ENCODE measurements at places on chromosomes 1 and 21.
A peak's percentile ranks its signal among the peaks of the same experiment; 100 is the strongest.

GRCh38 chr1:45530632-45531135 is 9.0 kb upstream of the PRDX1 start:
- DNase-seq = no peak

- DNase-seq = no peak
Observed at GRCh38 chr21:17370263-17370662, 142.6 kb upstream of the CXADR start.

GRCh38 chr1:215523128-215523861 is 43.8 kb upstream of the KCTD3 start:
- no peak for DNase-seq

- no peak for DNase-seq
Observed at GRCh38 chr1:115323366-115324004, 14.6 kb downstream of the NGF start.

- DNase-seq = peak; percentile 22
Observed at GRCh38 chr1:2466958-2467554, 9.0 kb upstream of the PLCH2 start.

- no peak for DNase-seq
Observed at GRCh38 chr1:37098237-37098636, 63.9 kb upstream of the GRIK3 start.

DNA sequence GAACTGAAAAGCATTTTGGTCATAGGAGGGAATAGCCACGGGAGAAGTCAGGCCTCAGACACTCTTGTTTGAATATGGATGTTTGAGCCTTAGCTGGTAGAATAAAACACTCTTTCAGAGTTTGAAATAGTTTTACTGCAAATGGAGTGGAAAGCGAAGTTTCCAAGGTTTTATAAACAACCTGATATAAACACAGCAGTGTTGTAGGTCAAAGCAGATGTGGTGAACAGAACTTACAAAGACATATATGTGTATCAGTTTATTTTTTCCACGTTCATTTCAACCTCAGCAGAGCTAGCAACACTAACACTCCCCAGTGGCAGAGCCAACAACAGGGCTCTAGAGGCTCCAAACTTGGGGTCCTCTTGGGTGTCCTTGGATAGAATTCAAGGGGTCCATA is 89.9 kb downstream of the WLS start:
- no peak for DNase-seq

DNA sequence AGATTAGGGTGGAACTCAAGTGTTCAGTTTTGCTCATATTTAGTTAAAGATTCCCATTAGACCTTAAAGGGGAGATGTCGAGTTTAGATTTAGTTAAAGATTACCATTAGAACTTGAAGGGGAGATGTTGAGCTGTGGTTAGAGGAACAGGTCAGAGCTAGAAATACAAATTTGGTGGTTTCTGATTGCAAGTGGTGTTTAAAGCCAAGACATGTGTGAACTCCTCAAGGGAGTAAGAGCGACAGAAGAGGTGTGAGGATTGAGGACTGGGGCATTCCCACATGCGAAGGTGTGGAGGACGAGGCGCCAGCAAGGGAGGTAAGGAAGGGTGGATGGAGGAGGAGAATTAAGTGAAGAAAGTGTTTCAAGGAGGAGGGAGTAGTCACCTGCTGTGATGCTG is 168.6 kb downstream of the IER5 start:
- DNase-seq = no peak

DNA sequence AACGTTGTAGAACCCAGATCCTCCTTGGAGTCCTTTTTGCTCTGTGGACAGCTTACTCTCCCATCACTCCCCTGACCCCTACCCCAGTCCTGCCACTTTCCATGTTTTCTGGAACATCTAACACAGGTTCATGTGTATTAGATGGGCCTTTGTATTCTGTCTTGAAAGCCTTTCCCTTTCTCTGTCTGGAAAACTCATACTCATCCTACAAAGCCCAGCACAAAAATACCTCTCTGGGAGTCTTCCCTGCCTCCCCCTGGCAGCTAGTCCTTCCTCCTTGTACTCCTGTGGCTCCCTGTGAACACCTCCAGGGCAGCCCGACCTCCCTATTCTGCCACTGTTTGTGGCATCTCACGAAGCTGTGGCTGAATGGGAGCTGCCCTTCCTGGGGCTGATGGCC is 7.8 kb upstream of the HEYL start:
- DNase-seq = no peak

DNA sequence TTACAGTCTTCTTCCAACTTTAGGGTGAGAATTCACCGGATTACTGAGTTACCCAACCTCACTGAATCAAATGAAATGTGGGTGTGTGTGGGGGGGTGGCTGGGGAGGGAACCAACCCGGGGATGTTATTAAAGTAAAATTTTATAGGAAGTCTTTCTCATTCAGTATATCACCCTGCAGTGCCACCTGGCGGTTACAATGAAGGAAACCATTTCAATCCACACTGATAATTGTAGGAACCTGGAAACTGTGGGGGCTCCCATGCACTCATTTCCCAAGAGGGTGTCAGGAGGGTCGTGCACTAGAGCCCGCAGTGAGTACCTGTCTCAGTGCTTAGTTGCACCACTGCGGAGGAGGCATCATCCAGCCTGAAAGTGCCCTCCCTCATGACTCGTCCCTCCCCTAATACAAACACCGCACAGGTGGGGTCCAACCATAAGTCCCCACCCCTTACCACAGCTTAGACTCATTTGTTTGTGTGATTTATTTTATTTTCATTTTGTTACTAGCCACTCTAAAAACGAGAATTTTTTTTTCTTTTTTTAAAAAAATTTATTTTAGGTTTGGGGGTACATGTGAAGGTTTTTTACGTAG is 29.1 kb upstream of the IGSF5 start:
- peak; percentile 19 for DNase-seq

GRCh38 chr1:164671966-164672571 is 113.1 kb downstream of the PBX1 start:
- no peak for DNase-seq

DNA sequence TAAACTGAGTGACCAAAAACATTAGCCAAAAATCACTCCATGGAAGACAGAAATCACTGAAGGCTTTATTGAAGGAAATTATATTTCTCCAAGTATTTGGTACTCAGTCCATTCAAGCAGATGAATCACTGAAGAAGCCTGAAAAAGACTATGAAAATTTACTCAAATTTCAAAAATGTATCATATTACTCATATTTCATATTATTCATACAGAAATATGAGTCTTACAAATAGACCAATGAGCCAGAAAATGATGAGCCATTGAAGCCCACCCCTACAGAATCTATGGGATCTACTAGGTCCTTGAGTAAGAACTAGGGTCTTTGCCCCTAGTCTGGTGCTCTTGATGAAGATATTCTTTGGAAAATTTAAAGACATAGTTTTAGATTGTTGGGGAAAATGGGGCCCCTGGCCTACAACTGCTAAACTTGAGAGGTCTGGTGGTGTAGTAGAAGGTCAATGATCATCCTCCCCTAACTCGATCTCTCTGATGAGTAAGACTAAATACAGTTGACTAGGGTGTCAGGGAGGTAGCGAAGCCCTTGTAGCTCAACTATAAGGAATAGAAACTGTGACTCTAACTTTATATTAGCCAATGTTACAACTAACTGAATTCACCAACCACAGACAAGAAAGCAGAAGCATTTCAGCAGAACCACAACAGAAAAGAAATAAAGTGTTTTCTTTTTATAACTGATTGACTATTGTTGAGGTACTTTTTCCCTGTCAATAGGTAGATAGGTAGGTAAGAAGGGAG is 81.0 kb downstream of the NOTCH2 start:
- DNase-seq = no peak

DNA sequence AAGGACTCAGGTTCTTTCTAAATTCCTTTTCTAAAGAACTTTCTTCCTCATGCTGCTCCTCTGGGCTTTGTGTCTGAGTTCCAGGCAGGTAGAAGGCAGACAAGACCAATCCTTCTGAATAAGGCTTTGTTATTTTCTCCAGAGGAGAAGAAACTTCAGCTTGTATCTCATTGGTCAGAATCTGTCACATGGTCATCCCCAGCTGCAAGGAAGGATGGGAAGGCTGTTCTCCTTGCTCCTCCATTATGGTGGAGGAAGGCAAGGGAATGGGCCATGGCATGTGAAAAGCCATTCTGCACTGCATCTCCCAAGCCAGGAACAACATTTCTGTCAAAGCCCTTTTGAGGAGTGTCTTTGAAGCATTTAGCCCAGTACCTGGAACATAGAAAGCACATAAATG is 50.6 kb upstream of the NTPCR start:
- no peak for DNase-seq

GRCh38 chr1:28412731-28413130 is 43.2 kb downstream of the PHACTR4 start:
- DNase-seq = no peak

DNA sequence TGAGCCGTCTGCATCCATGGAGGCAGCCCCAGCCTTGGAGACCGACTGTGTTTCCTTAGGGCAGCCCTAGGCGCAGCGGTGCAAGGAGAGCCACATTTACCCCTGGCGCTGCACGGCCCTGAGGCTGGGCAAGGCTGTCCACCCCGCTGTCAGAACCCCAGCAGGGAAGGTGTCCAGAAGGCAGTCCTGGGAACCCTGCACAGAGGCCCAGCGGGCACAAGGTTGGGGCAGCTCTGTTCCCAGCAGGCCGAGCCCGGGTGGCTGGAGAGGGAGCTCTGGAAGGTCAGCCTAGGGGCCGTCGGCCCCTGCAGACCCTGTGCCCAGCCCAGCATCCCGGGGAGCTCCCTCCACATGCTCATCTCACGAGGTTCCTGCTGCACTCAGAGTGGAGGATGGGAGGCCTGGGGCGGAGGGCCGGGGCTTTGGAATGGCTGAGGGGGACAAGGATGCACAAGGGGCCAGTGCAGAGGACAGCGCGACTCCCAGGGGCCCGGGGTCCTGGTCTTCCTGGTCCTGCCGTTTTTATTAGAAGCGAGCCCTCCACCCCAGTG is 19.9 kb upstream of the SAMD11 start:
- no peak for DNase-seq

DNA sequence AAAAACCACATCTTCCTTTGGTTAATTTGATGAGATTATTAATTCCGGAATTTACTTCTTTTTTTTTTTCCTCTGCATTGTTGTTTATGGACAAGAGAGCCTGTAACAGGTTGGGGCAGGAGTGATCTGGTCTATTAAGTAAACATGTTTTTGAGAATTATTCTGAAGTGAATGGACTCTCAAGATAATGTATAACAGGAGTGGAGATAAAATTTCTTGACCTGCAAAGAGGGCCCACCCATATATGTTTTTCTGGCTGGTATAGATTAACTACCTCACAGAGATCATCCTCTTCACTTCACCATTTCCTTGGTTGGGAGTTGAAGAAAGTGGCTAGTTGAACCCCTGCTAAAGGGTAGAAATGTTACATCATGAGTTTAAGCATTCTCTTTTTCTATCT is 10.7 kb downstream of the DDI2 start:
- DNase-seq = no peak

- DNase-seq = no peak
Observed at GRCh38 chr1:154837034-154837671, 32.9 kb downstream of the KCNN3 start.

DNA sequence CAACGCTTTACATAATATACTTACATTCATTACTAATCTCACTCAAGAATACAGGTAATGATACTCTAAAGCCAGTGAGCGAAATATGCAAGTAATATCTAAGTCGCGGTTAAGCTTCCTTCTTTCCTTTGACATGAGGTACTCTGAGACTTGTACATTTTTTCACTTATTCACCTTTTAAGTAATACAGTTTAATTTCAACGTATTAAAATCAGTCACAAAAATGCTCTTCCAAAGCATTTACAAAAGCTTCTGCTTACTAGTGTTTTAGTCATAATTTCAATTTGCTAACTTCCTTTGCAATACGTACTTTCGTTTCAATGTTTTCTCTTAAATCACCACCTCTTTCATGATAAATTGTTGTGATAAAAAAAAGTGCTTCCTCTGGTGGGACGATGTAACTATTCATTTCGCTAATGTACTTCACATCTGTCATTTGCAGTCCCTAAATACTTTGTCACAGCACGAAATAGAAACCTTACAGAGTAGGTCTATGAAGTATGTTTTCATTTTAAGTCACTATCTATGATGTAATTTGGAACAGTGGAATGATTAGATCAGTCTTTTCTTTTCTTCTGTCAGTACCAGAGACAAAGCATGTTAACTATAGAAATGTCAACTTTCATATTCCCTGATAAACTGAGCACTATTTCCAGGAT is 34.0 kb upstream of the ADGRL4 start:
- DNase-seq = no peak

DNA sequence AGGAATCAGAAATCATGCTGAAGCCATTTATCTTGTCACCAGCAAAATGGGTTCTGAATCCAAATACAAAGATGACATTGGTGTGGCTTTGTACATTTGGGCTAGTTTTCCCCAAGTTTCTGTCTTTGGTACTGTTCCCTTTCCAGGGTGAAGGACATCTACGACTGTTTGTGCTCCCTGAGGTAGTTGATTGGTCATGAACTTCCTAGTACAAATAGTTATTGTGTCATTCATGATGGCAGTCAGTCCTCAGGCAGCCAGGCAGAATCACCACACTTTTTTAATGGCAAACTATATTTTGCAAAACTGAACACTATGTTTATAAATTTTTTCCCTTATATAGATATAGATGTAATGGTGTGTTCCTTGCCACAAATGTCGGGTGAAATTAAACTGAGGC is 46.0 kb downstream of the CEP350 start:
- no peak for DNase-seq

- peak; percentile 61 for DNase-seq
Observed at GRCh38 chr1:41366455-41367287, 5.4 kb downstream of the FOXO6 start.

- no peak for DNase-seq
Observed at GRCh38 chr1:33468531-33468930, 3.9 kb upstream of the ZSCAN20 start.

GRCh38 chr1:246971090-246971721 is 36.7 kb downstream of the ZNF695 start:
- DNase-seq = peak; percentile 47

DNA sequence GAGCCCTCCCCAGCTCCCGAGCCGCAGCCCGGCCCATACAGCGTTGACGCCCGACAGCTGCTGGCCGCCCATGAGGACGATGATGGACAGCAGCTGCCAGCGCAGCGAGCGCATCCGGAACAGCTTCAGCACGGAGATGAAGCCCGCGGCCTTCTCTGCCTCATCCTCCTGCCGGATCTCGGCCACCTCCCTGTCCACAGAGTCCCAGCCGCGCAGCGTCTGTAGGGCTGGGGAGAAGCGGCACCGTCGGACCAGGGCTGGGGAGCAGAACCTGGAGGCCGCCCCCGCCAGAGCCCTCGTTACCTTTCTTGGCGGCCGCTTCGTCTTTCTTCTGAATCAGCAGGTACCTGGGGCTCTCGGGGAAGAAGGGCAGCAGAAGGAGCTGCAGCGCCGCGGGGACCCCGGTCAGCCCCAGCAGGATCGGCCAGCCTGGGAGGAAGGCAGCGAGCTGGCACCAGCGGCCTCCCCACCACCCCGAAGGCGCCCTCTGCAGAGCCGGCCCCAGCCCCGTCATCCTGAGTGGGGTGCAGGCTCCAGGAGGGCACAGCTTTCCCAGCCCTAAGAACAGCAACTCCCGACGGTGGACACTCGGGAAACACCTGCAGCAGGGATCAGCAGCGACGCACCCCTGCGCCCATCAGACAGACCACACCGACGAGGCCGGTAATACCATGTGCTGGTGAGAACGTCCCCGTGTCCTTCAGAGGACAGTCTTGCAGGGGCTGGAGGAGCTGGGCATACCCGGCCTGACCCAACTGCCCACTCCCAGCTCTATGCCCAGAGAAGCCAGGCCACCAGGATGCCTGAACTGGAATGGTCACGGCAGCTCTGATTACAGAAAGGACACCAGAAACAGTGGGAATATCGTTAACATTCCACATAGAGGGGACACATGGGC is 13.8 kb upstream of the SLC2A7 start:
- no peak for DNase-seq

- DNase-seq = peak; percentile 14
Observed at GRCh38 chr21:46431884-46432488, 26.7 kb upstream of the DIP2A start.

GRCh38 chr1:191609305-191609704 is 549.0 kb upstream of the RGS18 start:
- no peak for DNase-seq
